ENCODE measurements at places on chromosomes 4 and X.

DNA sequence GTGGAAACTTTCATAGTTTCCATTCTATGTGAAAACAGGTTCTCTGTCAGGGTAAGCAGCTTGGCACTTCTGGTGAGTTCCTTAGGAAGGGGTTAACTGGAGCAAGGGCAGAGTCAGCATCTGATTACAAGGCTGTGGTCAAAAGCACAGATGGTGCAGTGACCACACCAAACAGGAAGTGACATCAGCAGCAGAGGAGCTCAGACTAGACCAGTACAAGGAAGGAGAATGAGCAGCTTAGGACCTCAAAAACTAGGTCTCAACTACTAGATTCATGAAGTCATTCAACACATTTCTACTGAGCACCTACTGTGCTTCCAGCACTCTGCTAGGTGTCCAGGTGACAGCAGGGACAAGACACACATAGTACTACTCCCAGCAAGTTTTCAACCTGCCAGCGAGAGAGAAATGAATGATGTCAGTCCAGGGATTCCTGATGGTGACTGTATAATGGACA, 130.2 kb downstream of the AMELX start:
- no peak for DNase-seq

DNA sequence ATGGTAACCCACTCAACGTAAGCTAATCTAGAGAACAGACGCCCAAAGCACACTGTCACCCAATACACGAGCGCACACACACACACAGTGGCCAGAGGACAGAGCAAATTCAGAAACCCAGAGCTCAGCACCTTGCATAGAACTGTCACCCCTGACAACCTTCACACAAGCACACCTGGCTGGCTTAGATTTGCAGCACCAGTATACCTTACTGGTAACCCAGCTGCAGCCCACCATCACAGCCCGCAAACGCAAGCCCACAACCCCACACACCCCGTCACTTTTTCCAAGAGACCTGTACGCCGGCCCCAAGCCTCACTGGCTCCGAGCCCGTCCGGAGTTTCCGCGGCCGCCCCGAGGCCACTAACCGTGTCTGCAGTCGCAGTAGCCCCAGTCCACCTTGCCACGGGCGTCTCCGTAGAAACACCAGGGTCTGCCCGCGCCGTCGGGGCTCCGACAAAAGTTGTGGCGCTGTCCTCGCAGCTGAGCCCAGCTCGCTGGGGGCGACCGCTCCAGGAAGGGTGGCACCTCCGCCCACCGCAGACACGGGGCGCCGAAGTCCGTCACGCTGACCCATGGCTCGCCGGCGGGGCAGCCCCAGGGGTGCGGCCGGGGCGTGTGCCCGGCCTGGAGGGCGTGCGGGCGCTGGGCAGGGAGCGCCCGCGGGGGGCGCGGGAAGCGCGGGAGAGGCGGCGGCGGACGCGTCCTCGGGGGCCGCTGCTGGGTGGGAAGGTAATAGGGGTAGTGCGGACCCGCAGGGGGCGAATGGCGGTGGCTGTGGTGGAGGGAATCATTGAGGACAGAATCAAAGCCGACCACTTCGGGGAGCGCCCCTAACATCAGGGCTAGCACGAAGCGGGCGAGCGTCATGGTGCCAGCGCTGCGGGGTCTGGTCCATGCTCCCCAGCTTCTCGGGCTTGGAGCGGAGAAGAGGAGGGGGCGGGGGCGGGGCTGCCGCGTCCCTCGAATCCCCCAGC, 664 bp downstream of the PRSS12 start:
- DNase-seq = no peak

GRCh38 chr4:145351162-145351561, 130.5 kb upstream of the SMAD1 start:
- no peak for DNase-seq

GRCh38 chr4:60913002-60913401, 287.1 kb upstream of the ADGRL3 start:
- DNase-seq = no peak

DNA sequence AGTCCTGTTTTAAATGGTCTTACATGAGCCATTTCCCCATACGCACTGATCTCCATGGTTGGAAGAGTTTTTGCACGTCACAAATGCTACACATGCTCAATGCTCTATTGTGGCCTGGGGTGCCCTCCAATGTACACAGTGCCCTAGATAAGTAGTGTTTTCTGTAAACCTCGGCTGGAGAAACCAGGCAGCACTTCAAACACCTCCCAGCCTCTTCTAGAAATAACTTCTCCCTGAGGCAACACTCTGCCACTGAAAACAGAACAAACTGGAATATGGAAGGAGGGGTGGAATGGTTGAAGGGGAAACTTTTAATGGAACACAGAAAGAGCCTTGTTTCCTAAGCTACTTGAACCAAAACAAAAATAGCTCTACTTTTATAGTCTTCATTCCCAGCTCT, 123.9 kb upstream of the CBR4 start:
- DNase-seq = no peak

- no peak for DNase-seq
These were observed 33.3 kb upstream of the H2AZ1 start for GRCh38 chr4:99983289-99983943.

- no peak for DNase-seq
These were observed 383.5 kb downstream of the STPG2 start for GRCh38 chr4:97759785-97760184.

- no peak for DNase-seq
These were observed 18.0 kb downstream of the CXCL2 start for GRCh38 chr4:74081035-74081434.

- DNase-seq = no peak
These were observed 23.5 kb downstream of the AWAT2 start for GRCh38 chrX:70026112-70026850.

- DNase-seq = no peak
These were observed 443.2 kb upstream of the FGF16 start for GRCh38 chrX:77003956-77004355.

GRCh38 chr4:124713185-124713592, 657 bp upstream of the ANKRD50 start:
- peak; percentile 53 for DNase-seq

GRCh38 chr4:141311246-141312204, 90.8 kb downstream of the ZNF330 start:
- DNase-seq = no peak

DNA sequence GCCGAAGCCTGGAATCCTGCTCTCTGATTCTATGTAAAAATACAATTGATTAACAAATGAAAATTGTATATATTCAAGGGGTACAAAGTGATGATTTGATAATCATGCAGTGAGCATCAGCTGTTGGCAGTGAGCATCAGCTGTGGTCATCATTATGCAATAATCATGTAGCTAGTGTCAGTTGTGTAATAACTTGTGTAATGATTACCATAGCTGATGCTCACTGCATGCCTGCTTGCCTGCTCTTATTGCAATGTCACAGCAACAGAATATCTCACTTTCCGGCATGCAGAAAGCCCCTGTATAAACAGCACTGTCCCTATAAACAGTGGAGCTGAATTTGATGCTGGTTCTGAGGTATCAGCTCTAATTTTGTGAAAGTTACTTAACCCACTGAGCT, 46.8 kb downstream of the SULT1B1 start:
- no peak for DNase-seq

GRCh38 chr4:94595880-94596483, 144.2 kb downstream of the PDLIM5 start:
- peak; percentile 23 for DNase-seq
